ENCODE measurements at places on chromosomes 4 and X.

- DNase-seq: no peak
Measured at GRCh38 chr4:149985981-149986380, 92.3 kb upstream of the DCLK2 start.

- no peak for DNase-seq
Measured at GRCh38 chr4:8090744-8091301, 67.8 kb downstream of the ABLIM2 start.

GRCh38 chr4:12203945-12204344, 775.3 kb upstream of the HS3ST1 start:
- DNase-seq: no peak

DNA sequence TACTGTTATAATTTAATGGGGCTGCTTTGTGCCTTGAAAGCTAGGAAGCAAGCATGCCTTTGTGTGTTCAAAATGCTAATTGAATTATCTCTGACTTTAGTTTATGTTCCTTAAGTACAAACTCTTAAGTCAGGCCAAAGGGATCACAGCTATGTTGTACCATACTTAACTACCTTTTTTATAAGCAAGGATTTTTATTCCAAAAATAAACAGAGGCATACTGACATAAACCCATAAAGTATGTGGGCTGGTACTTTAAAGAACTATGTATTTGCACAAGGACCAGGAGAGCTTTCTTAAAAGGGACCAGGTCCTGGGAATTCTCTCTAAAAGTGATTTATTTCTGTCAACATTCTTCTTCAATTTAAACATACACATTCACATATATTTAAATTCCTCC, 57.8 kb upstream of the HCCS start:
- DNase-seq: no peak

DNA sequence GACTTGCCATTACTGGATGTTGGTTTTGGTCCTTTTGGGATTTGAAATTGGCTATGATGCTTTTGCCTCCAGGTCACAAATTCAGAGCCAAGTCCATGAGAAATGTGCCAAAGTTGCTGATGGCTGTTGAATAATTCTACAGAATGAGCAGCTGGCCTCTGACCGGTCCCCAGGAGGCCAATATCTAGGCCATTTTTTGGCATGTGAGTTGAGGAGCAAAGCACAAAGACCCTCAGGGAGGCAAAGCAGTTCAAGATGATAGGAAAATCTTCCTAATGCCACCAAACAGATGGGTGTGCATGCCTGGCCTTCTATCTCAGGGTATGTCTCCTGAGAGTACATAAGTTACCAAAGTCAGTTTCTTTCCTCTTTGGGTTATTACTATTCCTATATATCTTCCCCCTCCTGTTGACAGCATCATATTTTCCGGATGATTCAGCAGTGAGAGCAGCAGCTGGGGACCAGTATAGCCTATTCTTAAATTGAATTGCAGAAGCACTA, 44.4 kb downstream of the SEL1L3 start:
- no peak for DNase-seq

DNA sequence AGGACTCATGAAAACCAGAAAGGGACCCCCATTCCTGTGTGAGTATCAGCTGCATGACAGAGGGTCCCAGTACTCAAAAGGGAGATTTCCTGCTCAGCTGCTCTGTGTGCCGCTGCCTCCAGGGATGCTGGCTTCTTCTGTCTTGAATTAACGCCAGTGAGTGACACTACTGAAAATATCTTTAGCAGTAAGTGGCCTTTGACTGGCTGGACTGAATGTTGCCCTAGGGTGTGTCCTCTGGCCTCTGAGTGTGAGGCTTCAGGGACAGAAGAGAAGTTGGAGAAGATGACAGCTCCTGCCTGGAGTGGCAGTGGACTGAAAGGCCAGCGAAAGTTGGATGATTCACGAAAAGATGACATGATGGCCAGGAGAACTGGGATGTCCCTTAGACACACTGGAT, 95.4 kb downstream of the LIMCH1 start:
- DNase-seq: no peak

- no peak for DNase-seq
Measured at GRCh38 chr4:141636771-141637460, 533 bp downstream of the IL15 start.

DNA sequence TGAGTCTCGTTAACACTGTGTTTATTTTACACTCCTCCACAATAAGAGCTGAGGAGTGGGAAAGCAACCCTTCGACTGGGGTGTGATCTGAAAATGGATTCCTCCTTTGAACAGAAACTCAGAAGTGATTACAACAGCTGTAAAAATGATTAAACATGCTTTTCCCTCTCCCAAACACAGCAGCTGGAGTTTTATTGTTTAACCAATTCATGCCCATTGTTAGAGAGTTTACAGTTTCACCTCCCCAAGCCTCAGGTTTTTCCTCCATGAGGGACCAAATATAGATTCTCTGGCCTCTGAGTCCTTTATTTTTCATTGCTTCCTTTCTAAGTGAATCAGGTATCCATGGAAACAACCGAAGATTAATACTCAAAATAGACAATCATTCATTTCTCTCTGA, 263.0 kb upstream of the TAPT1 start:
- no peak for DNase-seq

DNA sequence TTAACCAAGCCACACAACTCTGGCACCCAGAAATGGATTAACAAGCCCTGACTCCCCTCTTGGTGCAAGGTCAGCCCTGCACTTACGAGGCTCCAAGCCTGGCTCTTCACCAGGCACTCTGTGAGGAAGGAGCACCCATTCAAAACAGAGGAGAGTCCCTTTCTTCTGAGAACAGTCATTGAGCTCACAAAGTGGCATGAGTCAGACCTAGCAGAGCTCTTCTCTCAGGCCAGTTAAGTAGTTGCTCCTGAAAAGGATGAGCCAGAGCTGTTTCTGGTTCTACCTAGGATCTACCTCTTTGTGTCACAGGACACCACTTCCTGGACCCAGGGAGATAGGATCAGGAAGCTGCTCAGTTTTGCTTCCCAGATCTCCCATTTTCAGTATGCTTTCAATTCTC, 48.2 kb downstream of the EVC2 start:
- no peak for DNase-seq

DNA sequence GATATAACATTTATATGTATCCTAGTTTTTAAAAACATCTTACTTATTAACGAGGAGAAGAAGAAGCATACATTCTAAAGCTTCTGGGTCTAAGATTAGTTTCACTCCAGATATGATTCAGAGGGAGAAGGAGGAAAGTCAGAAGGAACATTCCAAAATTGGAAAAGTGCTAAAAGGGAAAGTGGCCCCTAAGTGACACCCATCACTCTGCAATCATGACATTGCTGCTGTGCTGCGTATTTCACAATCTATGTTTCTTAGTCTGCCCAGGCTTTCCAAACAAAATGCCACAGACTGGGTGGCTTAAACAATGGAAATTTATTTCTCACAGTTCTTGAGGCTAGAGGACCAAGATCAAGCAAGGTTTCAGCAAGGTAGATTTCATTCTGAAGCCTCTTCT, 72.5 kb upstream of the ATOH1 start:
- no peak for DNase-seq

GRCh38 chrX:69137371-69138117, 27.7 kb downstream of the PJA1 start:
- DNase-seq: no peak

DNA sequence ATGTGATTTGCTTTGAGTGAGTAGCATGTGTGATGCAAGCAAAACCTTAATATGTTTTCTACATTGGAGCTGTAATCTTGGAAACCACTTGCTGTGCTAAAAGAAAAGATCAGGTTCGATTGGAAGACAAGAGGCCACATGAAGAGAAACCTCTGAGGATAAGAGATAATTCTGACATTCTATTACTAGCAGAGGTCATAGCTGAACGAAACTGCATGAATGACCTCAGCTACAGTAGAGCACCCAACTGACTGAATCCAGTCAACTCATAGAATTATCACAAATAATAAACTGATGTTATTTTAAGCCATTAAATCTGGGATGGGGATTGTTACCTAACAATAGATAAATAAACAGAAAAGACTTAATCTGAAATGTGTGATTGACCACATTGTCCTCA, 147.1 kb downstream of the CAMK2D start:
- no peak for DNase-seq

DNA sequence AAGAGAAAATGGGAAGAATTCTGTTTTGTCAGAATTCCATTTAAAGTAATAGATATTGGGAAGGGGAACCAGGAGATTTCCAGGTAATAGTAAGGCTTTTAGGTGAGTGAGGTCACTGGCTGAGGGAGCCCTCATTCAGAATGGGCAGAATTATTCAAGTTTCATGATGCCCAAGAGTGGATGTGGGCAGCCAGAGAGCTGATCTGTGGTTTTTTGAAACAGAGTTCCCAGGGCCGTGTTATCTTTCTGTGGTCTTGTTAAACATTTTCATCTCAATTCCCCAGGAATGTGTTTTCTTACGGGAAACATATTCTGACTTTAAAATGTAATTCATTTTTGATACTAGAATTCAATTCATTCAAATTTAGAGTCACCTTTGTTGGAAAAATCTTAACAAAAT, 182.0 kb upstream of the AADAT start:
- DNase-seq: no peak

DNA sequence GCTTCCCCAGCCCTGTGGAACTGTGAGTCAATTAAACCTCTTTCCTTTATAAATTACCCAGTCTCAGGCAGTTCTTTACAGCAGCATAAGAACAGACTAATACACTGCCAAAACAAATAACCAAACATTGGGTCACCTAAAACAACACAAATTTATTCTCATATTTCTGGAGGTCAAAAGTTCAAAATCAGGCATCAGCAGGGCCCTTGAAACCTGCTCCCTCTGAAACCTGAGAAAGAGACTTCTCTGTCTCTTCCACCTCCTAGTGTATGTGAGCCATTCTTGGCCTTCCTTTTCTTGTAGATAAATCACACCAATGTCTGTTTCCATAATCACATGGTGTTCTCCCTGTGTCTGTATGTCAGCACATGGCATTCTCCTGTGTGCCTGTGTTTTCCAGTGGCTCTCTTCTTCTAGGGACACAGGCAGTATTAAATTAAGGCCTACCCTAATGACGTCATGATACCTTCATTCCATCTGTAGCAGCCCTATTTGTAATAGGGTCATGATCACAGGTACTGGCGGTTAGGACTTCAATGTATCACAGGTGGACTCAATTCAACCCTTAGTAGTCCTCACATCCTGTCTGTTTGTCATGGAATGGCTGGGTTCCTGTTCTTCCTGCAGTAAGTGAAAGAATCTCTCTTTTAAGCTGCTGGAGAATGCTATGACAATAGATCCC, 147.3 kb upstream of the CLNK start:
- DNase-seq: no peak

Data from kidney epithelial cell (primary cell).